ENCODE measurements at places on chromosomes 6 and 20.

GRCh38 chr6:13767121-13767808 lies 47.1 kb downstream of the MCUR1 start:
- DNase-seq = no peak

DNA sequence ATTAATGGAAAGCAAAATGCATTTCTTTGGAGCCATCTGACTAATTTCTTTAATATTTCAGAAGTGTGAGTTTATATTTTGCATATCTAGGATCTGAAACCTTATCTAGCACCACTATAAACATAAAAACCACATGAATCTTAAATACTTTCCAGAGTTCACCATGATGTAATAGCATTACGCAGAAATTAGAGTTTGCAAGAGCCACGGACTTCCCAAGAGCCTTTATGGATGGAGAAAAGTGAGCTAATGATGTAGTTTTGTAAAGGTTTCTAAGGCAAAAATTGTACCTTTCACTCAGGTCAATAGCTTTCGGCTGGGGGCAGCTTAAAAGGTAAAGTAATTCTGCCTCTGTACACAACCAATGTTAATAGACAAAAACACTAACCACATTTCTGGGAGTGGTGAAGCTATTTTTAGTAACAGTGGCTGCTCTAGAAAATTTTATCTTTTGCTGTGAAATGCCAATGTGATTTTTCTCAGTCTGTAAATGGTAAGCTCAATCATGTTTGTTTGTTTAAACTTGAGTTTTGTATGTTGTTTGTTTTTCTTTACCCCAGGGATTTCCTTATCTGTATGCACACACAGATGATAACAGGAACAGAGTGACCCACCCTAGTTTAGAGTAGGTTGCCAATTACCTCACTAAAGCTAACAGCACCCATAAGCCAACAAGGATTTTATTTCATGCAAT lies 80.5 kb downstream of the FILIP1 start:
- no peak for DNase-seq

DNA sequence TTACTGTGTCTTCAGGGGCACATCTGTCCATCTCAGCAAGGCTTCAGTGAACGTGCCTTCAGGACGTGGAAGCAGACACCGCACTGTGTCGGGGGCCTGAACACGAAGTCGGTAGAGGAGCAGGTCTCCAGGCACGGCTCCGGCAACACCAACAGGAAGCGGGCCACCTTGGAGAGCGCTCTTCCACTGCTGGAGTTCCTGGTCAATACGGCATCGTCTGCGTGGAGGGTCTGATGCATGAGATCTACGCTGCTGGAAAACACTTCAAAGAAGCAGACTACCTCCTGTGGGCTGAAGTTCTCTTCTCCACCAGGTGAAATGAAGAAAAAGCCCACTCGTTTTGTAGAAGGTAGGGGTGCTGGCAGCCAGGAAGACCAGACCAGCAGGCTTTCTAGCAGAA lies 69.3 kb upstream of the SLCO4A1 start:
- DNase-seq = no peak

DNA sequence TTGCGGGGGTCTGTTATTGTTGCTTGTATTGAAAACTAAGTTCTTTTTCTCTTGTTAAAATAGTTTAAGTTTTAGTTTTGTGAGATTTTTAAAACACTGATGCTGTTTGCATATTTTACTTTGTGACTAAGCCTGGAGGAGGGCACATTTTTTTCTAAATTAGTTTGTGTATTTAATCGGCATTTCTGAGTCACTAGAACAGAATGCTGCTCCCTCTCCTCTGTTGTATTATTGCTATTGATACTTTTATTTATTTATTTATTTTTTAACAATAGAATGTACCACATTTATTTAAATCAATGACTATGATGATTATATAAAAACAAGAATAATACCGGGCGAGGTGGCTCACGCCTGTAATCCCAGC lies 5.1 kb upstream of the FAM50B start:
- no peak for DNase-seq

- DNase-seq = no peak
These were observed 42.8 kb upstream of the MRPS10 start for GRCh38 chr6:42260396-42260888.

DNA sequence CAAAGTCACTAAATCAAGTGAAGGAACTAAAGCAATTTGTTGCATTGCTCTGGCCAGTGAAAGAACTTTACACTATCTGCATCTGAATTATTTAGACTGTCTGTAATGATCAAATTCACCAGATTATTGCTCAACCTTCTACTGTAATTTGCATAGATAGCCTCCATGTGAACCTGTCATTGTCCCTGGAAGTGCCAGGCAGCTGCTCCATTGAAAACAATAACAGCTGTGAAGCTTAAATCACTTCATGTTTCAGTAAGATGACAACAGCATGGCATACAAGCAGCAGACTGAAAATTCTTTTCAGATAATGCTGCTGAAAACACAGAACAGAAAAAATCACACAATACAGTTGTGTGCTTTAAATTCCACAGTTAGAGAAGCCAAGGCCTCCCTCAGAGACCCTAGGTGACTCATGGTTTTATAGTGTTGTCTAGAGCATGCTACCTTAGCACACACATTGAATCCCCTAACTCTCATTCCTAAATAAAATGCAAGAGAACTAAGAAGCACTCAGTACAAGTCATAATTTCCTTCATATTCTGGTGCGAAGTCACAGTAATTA lies 248.9 kb downstream of the TPBG start:
- DNase-seq = no peak

DNA sequence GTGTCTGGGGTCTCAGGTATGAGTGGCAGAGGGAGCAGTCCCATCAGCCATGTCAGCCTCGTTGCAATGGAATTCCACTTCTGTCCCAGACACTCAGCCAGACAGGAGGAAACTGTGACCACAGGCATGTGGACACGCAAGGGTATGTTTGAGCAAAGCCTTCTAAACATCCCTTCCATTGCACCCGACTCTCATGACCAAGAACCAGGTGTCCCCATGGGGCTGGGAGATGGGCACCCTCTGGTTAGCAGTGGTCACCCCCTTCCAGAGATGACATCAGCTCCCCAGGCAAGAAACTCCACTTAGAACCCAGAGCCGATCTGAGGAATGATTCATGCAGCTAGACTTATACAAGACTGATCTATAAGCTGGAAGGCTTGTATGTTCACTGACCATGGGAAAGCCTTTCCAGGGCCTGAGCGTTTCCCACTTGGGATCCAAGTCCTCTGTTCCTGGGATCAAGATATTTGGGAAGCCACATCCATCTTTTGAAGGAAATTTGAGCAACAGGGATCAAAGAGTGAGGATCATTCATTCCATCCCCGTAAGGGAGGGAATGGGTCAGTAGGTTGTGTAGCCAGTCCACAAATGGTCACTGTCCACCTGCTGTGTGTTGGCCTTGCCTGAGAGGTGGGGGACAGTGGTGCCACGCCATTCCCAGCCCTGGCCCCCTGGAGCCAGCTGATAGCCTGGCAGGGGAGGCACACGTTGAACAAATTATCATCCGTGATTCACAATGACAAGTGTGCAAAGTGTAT lies 3.9 kb upstream of the MRGBP start:
- no peak for DNase-seq

DNA sequence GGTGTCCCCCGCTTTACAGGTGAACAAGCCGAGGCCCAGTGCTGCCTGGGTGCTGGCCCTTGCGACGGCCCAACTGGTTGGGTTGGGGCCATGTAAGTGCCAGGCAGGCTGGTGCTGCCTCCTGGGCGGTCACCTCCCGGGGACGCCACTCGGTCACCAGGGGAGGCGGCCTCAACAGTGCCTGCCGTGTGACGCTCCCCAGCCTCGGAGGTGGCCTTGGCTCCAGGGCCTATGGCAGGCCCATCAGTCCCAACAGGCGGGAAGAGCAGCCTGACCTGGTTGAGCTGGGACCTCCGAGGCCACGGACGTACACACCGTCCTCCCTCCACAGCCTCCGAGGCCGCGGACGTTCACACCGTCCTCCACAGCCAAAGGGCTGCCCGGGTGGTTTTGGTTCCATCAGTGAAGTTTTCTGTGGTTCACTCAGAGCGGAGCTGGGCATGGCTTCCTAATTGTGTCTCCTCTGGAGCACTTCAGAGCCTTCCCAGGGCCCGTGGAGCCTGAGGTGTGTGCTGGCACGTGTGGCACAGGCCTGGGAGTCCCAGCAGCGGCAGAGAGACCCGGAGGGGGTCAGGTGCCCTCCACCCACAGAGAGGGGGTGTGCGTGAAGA lies 19.3 kb upstream of the SLCO4A1 start:
- no peak for DNase-seq

DNA sequence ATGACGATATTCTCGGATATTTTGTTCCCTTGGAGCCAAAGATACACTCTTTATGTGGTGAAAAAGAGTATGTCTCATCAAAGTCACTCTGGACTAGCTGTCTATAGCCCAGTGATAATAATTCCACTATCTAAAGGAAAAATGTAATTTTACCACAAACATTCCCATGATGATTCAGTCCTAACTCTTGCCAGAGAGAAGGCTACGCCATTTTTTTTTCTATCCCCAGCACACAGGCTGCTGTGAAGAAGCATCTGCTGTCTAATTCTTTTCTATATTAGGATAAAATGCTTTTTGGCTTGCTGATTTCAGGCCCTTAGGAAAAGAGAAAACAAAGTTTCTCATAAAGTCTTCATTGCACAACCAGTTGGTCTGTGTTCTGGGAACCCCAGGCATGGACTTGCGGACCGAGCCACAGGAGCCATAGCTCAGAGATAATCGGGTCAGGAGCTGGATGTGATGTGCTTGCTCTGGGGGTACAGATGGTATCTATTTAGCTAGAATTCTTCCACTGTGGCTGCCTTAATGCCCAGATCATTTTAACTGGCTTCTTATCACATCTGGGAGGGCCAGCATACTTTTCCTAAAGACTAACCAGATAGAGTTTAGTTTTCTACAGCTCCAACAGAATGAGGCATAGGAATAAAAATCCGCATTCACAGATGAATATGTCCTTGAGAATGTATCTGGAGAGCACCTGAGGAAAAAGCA lies 683.7 kb upstream of the ID4 start:
- no peak for DNase-seq

DNA sequence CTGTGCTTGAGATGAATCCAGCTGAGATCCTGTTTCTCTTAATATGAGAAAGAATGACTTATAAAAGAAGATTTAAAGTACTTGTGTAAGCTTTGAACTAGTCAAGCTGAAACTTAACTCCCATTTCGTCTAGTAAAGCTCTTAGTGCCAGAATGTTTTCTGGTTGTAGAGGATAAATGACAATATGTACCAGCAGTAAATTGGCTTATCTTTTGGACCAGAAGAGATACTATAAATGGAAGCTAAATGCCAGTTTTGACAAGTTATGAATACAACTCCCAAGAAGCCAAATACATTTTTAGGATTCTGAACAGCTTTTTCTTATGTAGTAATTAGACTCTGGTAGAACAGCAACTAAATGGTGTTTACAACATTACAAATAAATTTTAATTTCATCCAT lies 608.7 kb downstream of the EYS start:
- DNase-seq = no peak

GRCh38 chr6:72328775-72329174 lies 293.1 kb upstream of the KCNQ5 start:
- DNase-seq = no peak

Data from urinary bladder (tissue), 4 donors.